ENCODE measurements at places on chromosomes 5 and 9.

- DNase-seq, result no peak
Observed at GRCh38 chr5:131389096-131389868, 125.4 kb downstream of the CDC42SE2 start.

DNA sequence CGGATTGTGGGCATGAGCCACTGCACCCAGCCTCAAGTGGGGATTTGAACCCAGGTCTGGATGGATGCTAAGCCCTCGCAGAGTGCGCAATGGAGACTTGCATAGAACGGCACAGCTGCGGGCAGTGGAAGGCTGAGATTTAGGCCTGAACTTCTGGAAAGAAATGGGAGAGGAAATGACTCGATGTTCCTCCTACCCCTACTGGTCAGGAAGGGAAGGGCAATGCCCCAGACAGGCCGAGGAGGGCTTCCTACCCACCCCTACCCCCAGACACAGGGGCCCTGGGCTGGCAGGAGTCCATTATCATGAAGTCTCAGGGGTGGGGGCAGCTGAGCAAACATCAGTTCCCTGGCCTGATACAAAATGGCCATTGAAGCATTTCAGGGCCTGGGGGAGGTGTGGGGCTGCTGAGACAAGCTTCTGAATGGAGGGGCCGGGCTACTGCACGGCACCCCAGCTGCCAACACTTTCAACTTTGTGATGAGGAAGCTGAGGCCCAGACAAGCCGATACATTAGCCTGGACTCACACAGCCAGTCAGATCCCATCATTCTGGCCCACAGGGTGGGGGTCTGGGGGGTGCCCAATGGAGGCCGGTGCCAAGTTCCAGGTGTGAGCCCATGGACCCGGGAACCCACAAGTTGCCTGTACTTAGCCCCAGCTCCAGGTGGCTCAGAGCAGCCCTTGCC lies 13.5 kb upstream of the WDR38 start:
- no peak for DNase-seq

- DNase-seq, result no peak
Observed at GRCh38 chr9:120187758-120188157, 392.2 kb downstream of the CDK5RAP2 start.

- no peak for DNase-seq
Observed at GRCh38 chr5:10853154-10853553, 92.1 kb upstream of the DAP start.

GRCh38 chr5:34534523-34535103 lies 121.5 kb upstream of the RAI14 start:
- DNase-seq, result peak; percentile 29

- DNase-seq, result no peak
Observed at GRCh38 chr5:40779561-40779960, 18.6 kb downstream of the PRKAA1 start.

DNA sequence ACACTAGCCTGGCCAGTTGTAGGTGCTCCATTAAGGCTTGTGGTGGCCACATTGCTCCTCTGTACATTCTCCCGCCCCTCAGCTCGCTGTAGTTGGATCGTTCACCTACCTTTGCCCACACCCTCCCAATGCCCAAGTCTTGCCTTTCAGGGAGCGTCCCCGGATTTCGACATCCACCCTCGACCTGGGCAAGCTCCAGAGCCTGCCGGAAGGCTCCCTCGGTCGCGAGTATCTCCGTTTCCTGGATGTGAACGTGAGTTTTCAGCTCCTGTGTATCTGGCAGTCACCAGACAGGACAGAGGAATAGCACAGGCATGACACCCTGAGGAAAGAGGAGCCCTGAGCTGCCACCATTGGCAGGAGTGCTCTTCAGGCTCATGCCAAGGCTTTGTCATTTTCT lies 3.0 kb downstream of the COQ4 start:
- no peak for DNase-seq

- no peak for DNase-seq
Observed at GRCh38 chr9:134189470-134190231, 25.3 kb upstream of the RNU6ATAC start.

DNA sequence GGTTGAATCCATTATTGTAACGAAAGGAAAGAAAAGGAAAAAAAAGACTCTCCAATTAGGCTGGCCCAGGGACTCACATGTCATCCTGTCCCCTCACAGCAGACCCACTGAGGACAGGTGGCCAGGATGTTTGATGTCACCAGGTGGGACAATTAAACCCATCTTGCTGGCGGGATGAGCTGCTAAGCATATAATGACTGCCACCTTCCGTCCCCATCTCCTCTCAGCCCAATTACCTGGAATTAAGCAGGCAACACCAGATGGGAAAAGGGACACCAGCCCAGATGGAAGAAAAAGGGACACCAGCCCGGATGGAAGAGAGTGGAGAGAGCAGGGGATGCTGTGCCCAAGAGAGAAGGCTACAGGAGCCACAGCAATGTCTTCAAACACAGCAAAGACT lies 116.6 kb upstream of the SARDH start:
- no peak for DNase-seq

DNA sequence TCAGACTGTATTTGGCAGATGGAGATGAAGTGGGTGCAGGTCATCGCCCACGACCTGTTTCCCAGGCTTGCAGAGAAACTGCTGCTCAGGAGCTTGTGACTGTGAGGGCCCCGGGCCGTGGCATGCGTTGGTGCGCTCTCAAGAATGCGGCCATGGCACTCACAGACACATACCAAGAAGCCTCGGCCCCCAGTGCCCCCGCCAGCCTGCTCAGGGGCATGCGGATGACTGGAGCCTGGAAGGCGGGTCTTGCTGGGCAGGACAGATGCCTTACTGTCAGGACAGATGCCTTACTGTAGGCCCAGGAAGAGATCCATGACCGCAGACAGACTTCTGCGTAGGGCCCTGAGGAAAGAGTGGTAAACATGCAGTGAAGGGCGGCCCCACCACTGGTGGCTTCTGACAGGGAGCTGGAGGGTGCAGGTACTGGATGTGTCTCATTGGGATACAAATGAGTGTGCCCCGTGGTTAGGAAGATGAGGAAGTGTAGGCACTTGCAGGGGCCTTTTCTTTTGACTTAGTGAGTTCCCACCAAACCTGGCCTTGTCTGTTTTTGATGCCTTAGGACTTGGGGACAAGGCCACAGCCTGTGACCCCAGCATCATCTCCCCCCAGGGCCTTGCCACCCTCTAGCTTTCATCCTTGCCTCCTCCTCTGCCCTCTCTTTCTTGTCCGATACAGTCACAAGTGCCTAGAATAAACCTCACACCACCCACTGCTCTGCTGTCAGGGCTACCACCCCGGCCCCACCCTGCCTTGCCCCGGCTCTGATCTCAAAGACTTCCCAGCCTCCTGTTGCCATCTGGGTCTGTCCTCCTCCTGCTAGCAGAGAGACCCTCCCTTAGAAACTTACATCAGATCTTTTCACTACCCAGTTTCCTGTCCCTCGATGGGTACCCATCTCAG lies 68.8 kb upstream of the ABL1 start:
- no peak for DNase-seq

- peak; percentile 88 for DNase-seq
Observed at GRCh38 chr9:87547671-87548081, 50.0 kb downstream of the DAPK1 start.

DNA sequence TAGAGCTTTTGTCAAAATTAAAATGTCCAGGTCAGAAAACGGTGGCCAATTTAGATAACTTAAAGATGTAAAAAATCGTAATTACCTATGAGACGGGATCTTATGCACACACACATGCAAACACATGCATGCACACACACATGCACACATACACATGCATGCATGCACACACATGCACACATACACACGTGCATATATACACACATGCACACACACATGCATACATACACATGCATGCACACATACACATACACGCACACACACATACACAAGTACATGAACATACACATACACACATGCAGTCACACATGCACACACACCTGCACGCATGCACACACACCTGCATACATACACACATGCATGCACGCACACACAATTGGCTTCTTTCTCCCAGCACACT lies 362.0 kb downstream of the IRX1 start:
- no peak for DNase-seq

- no peak for DNase-seq
Observed at GRCh38 chr5:123514615-123515355, 2.8 kb downstream of the CSNK1G3 start.

DNA sequence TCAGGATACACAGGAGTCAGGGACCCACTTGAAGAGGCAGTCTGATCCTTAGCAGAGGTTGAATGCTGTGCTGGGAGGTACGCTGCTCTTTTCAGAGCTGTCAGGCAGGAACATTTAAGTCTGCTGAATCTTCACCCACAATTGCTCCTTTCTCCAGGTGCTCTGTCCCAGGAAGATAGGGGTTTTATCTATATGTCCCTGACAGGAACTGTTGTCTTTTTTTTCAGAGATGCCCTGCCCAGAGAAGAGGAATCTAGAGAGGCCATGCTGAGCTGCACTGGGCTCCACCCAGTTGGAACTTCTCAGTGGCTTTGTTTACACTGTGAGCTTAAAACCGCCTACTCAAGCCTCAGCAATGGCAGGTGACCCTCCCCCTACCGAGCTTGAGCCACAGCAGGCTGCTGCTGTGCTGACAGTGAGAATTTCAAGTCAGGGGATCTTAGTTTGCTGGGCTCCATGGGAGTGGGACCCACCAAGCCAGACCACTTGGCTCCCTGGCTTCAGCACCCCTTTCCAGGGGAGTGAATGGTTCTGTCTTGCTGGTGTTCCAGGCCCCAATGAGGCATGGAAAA lies 169.0 kb downstream of the FBXL17 start:
- DNase-seq, result no peak

DNA sequence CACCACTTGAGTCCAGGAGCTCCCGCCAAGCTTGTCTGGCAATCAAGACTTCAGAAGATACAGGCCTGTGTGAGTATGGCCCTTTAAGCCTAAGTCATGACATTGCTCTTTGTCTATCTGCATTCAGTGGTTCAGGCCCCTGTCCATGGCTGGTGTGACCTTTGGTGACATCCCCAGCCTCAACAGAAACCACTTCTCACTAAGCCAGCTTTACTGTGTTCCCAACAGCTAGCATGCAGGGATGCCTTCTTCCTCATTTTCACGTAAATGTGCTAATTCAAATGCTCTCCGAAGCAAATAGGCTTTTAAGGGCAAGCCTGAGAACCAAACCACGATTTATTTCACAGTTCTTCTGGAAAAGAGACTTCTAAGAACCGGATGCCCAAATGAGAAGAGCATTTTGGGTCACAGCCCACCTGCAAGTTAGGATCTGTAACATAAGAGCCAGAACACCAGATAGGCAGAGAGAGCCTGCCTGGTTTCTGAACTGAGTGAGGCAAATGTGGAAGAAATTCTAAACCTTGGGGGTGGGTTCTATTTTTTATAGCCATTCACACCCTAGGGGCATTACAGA lies 14.9 kb downstream of the CD180 start:
- no peak for DNase-seq

GRCh38 chr5:64569858-64570257 lies 64.0 kb downstream of the RGS7BP start:
- DNase-seq, result no peak

- no peak for DNase-seq
Observed at GRCh38 chr5:107781451-107781850, 110.7 kb upstream of the EFNA5 start.

GRCh38 chr5:13378091-13378490 lies 566.4 kb downstream of the DNAH5 start:
- no peak for DNase-seq

GRCh38 chr9:35258660-35259474 lies 97.1 kb downstream of the UNC13B start:
- DNase-seq, result peak; percentile 16

- no peak for DNase-seq
Observed at GRCh38 chr5:174829511-174829864, 105.1 kb downstream of the MSX2 start.

- no peak for DNase-seq
Observed at GRCh38 chr5:67203701-67204074, 7.1 kb upstream of the CD180 start.

DNA sequence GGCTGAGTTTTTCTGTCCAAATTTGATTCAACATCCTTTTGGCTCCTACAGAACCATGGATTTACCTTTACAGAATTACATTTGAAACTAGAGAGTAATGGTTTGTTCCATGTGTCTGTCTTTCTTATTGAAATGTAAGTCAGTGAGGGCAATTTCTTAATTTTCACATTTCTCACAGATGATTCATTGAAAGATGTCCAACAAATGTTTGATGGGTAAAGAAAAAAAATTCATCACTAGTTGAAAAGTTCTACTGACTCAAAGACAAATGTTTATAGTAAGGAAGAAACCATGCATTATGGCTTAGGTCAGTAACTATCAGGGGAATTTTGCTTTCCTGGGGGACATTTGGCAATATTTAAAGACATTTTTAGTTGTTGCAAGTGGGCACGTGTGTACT lies 131.6 kb upstream of the TRPM3 start:
- no peak for DNase-seq

GRCh38 chr9:10701906-10702305 lies 89.1 kb upstream of the PTPRD start:
- DNase-seq, result no peak

DNA sequence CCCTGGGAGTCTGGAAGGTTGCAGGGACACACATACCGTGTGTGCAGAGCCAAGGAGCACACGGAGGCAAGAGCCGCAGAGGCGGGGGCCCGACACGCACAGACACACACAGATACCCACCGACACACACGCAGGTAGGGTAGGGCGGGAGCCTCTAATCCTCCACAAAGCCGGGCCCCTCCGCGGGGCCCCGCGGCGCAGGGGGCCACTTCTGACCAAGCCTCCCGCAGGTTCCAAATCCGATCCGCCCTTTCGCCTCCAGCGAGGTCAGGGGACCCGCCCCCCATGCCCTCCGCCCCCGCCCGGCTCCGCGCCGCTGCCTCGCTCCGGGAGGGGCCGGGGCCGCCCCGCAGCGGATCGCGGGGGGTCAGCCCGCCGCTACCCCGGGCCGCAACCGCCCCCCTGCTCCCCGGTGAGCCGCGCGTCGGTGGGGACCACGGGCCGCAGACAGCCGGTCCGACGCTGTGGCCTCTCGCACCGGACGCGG lies 1.4 kb upstream of the LMX1B start:
- DNase-seq, result no peak

DNA sequence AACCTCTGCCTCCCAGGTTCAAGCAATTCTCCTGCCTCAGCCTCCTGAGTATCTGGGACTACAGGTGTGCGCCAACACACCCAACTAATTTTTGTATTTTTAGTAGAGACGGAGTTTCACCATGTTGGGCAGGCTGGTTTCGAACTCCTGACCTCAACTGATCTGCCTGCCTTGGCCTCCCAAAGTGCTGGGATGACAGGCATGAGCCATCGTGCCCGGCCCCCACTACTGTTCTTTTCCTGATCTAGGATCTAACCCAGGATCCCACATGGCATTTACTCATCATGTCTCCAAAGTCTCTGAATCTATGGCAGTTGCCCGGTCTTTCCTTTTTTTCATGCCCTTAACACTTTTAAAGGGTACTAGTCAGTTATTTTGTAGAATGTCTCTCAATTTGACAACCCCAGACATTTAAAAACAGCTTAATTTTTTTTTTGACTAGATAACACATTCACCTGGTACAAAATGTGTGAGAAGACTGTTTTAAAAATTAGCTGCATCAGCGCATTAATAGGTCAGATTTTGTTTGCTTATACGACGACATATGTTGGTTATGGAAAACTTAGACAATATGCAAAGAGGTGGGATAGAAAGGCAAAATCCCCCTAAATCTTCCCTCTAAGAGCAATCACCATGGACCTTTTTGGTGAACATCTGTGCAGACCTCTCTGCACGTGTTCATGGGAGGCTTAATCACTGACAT lies 46.5 kb downstream of the STOM start:
- DNase-seq, result no peak

All from RCC 7860 (cell line).